ENCODE measurements at places on chromosomes 5 and 9. TPM values are rescaled to one million over a fixed set of nuclear protein-coding genes. Genes with fewer than 3 reads are reported as not detected.

DNA sequence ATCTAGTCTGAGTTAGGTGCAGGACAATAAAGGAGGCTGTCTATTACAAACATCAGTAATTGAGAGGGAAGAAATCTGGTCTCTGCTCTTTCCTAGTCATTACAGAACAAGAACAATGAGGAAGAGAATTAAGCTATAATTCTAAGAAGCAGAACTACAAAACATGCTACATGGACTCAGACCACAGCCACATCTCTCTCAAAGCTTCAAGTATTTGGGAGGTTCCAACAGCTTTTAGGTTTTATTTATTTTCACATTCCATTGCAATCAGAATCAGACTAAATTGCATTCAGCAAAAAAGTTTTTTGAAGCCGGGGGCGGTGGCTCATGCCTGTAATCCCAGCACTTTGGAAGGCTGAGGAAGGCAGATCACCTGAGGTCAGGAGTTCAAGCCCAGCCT is 1.1 kb upstream of the GRPEL2 start:
- DNase-seq = no peak

DNA sequence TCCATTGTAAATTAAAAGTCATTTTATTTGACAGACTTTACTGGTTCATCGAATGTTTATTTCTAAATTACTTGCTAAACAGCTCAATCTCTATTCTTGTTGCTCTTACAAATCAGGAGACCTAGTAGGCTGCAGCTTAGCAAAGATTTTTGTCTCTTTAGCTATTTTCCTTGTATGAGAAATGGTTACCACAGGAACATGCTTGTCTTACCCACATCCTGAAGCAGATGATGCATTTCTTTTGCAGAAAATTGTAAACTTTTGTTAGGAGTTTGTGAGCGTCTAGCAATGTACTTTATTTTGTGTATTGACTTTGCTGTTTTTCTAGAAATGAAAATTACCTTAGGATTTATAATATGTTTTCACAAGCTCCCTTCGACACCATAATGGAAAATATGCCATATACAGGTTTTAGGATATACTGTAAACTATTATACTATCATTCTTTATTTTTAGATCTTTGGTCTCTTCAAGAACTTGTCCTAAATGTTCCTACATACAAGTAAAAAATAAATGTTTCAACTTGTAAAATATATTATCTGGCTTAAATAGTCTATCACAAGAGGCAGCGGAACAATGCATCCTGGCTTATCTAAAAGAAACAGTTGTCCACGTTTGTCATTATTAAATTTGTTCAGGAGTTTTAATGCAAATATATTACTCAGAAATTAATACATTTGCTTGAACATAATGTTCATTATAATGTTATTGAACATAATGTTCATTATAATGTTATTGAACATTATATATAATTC is 54.1 kb downstream of the SPEF2 start:
- DNase-seq = peak; percentile 20

- no peak for DNase-seq
Measured at GRCh38 chr5:82858151-82859025, 218.8 kb downstream of the TMEM167A start.

DNA sequence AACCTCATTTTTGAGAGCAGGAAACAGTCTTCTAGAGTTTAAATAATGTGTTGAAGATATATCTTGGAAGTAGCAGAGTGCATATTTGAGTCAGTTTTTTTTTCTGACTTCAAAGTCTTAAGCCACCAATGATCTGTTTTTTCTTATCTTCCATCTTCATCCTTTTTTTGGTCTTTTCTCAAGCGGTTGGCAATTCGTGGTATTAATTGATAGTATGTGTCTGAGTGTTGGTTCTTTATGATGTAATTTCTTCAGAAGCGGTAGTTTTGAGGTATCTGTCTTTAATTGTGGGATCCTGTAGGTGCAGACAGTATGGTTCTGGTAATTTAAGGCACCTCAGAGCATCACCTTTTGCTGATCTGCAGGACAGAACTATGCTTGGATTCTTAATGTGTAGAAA is 3.9 kb downstream of the CSNK1G3 start:
- no peak for DNase-seq

- peak; percentile 70 for DNase-seq
Measured at GRCh38 chr9:96156171-96156974, 145.6 kb downstream of the HSD17B3 start.

- DNase-seq = peak; percentile 97
Measured at GRCh38 chr5:9046756-9047481, 499.0 kb downstream of the SEMA5A start.

DNA sequence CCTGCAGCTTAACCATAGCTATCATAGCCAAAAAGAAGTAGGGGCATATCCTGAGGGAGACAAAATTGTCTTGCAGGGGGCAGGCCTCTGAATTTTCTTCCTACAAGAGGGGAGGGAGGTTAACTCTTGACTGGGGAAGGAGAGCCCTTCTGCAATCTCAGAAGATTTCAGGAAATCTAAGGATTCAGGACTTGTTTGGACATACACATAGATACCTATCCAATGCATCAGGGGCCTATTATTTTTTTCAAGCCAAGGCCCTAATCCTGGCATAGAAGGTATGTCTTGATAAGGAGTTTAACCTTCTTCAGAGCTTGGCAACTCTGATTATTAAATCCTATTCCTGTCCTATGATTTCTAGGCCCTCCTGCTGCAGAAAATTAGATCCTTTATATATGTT is 375.1 kb upstream of the ACTBL2 start:
- DNase-seq = no peak

DNA sequence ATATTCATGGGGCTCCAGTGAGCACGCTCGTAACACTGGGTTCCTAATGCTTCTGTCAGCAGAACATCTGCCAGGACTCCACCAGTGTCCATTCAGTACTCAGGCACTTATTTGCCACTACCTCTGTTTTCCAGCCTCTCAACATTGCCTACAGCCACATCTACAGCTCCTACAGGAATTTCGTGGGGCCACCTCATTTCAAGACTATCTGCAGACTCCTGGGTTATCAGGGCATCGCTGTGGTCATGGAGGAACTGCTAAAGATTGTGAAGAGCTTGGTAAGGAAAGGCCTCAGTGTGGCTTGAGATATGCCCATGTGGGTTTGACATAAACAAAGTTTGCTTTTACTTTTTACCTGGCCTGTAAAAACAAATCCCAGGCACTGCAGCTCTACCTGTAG is 92.9 kb downstream of the CYFIP2 start:
- DNase-seq = no peak

The SAPCD2 gene
- 16.1 TPM for total RNA-seq

The ADCY2 gene
- total RNA-seq = not detected

The OBP2B gene
- not detected for total RNA-seq

The NXNL2 gene
- total RNA-seq = 2.5 TPM

The SPATA6L gene
- 0.19 TPM for total RNA-seq

Data from LHCN-M2 (cell line).